ENCODE measurements at places on chromosomes 3 and 15.

GRCh38 chr15:79170256-79170664, 79.7 kb upstream of the RASGRF1 start:
- no peak for DNase-seq

DNA sequence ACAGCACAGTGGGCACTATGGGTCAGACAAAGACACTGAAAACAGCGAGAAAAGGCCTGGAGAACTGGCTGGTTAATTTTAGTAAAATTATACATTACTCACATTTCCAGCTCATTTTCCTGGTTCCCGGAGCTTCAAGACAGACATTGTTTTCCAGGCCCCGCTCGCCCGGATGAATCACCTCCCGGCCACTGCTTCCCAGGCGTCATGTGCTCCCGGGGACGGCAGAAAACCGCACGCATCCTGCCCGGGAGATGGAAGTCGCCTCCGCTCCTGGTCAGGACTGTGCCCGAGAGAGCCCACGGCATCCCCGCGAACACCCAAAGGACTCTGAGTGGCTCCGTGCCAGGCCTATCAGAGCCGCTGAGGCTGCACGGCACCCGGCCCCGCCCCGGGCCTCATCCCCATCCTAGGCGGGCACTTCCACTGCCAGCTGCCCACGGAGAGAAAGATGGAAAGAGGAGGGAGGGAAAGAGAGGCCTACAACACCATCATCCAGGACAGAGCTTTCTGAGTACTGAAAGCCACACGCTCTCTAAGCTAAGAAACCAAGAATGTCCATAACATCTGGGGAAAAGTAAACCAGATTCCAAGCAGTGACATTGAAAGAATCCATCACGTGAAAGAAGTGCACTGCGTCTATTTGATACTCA, 75.1 kb downstream of the VGLL4 start:
- no peak for DNase-seq

GRCh38 chr15:45499426-45499825, 23.1 kb downstream of the SLC30A4 start:
- no peak for DNase-seq

- DNase-seq: no peak
These were observed 70.5 kb downstream of the GABRB3 start for GRCh38 chr15:26702381-26702780.

- no peak for DNase-seq
These were observed 47.9 kb downstream of the PIK3CB start for GRCh38 chr3:138786788-138787271.

DNA sequence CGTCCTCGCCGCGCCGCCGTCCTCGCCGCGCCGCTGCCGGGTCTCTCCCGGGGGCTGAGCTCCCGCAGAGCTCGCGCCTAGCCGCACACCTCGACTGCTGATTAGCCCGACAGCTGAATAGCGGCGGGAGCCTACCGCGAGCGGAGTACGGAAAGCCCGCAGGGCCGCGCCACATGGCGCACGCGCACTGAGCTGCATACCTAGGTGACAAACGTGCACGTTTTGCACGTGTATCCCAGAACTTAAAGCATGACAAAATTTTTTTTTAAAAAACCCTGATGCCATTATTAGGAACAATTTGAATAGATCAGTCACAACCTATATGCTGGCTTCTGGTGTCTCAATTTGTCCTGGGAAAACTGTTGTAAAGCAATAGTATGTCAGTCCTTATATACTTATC, at the start of gene GOLGA8A:
GOLGA8A (minus strand) TSS at position 122 of the 400 bp plus-strand sequence. CDS start 48,117 bp downstream, outside the sequence.
- DNase-seq: peak; percentile 80
